Activated naive CD4-positive, alpha-beta T cell (primary cell): ENCODE measurements at places on chromosomes 12 and 14.

GRCh38 chr14:70332015-70332414 lies 27.5 kb downstream of the COX16 start:
- no peak for DNase-seq

GRCh38 chr14:101721111-101721510 lies 40.4 kb upstream of the PPP2R5C start:
- DNase-seq, result no peak

- no peak for DNase-seq
These were observed 170.3 kb downstream of the TTC7B start for GRCh38 chr14:90645842-90646443.

GRCh38 chr12:6326316-6327228 lies 15.3 kb downstream of the TNFRSF1A start:
- DNase-seq, result no peak

- no peak for DNase-seq
These were observed 205.3 kb upstream of the NAV3 start for GRCh38 chr12:77625441-77625840.

DNA sequence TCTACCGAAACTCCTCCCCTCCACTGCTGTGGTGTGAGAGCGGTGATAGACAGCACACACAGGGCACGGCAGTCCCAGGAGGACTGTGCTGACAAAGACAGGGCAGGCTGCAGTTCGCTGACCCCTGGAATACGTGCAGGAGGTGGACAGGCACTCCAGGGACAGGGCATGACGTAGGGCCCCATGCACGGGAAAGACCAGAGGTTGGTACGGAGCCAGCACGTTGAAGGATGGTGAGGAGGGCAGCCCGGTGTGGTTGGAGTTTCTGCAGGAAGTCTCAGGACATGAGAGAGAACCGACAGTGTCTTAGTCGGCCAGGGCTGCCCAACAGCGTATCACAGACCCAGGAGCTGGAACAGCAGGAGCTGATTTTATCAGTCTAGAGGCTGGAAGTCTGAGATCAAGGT lies 254.2 kb upstream of the FKBP4 start:
- DNase-seq, result no peak

GRCh38 chr12:74563927-74564326 lies 26.3 kb downstream of the ATXN7L3B start:
- DNase-seq, result no peak

DNA sequence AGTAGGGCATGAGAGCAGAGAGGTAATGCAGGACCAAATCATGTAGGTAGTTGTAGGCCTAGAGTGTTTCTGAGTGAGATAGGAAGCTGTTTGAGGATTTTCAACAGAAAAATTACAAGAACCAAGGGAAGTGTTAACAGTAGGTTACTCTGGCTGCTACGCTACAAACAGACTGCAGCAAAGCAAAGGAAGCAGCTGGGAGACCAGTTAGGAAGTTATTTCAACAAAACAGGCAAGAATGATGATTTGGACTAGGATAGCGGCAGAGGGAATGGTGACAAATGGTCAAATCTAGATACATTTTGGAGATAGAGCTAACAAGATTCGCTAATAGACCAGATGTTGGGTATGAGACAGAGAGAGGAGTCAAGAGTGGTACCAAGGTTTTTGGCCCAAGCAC lies 26.8 kb downstream of the MRPL42 start:
- DNase-seq, result no peak

DNA sequence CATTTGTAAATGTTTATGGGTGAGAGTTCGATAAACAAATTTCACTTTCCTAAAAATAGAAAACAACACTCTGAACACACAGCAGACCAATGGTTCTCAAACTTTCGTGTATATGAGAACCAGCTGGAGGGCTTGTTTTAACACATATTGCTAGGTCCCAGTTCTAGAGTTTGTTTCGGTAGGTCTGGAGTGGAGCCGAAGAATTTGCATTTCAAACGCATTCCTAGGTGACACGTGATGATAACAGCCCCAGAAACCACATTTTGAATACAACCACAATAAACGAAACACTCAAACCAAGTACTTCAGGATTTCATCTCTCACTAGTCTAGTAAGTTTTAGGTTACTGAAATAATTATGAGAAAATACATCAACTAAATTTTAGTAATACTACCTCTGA lies 17.1 kb downstream of the SEC23A start:
- DNase-seq, result no peak

- no peak for DNase-seq
These were observed 17.8 kb downstream of the CDK2AP1 start for GRCh38 chr12:123253641-123254459.

DNA sequence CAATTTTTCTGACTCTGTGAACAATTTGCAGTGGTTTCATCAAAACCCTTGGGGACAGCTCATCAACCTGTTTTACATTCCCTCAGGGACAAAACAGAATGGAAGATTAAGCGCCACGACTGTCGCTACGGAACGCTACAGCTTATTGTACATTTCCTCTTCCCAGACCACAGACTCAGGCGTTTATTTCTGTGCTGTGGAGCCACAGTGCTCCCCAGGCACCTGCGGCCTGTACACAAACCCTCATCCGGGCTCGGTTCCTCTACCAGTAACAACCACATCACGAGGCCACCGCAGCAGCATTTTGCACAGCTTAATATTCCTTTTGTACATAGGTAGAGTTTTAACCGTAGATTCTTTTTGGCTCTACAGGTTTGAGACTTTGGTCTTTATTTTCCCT lies 397.4 kb upstream of the OR4E1 start:
- DNase-seq, result no peak

DNA sequence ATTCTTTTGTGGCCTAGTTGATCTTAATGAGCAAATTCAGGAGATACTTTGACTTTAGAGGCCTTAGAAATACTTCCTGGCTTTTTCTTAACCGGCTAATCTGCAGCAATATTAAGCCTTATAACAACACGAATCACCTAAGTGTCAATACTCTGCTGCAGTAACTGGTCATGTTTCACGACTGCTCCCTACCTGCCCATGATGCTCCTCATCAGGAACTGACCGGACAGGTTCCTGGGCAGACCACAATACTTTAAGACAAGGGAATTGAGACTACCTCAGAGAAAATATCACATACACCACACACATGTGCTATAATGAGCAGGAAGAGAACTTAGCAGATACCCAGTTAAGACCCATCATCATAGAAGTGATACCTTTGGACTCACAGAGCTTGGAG lies 211.9 kb upstream of the BMP4 start:
- no peak for DNase-seq

DNA sequence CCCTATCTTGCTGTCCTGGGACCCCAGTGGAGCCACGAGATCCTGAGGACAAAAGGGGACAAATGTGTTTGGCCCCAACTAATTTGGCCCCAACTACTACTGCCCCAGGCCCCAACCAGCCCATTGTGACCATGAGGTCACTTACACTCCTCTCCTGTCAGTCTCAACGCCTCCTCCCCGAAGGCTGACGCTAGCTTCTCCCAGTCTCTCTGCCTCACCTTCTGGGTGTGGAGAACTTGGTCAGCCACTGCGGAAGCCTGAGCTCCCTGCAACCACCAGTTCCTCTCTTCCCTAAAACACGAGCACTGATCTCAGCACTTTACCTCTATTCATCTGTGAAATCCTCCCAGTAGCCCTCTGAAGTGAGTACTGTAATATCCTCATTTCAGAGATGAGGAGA lies 13.3 kb downstream of the FAM181A start:
- no peak for DNase-seq
